ENCODE measurements at places on chromosomes 5 and 9. TPM values are rescaled to one million over a fixed set of nuclear protein-coding genes. Genes with fewer than 3 reads are reported as not detected.
A peak's percentile ranks its signal among the peaks of the same experiment; 100 is the strongest.

PRLR gene
- 0.02 TPM for total RNA-seq

MLLT3 gene
- 0.18 TPM for total RNA-seq

PCDHGA5 gene
- total RNA-seq, result 0.18 TPM

PNPLA7 gene
- total RNA-seq, result 0.58 TPM

DNA sequence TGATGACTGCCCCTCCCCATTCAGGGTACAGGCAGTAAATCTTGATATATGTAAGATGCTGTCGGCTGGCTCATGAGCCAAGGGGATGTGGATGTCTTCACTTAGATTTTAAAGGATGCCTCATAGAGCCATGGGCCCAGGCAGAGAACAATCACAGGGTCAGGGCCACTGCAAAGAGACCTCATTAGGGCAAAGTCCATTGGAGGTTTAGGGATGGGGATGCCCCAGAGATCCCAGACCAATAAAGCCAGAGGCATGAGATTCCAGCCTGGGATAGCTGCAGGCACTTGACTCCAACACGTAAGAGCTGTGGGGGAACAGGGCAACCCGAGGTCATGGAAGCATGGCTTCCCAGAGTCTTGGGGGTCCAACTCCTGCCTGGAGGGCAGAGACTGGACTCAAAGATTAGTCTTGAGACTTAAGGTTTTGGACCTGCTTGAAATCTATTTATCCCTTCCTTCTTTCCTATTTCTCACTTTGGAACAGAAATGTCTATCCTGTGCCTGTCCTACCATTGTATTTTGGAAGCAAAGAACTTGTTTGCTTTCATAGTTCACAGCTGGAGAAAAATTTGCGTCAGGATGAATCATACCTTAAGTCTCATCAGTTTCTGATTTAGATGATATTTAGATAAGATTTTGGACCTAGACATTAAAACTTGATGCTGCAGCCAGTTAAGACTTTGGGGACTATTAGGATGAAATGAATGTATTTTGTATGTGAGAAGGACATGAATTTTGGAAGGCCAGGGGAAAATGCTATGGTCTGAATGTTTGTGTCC, 101.3 kb upstream of the ADRA1B start:
- no peak for DNase-seq

- DNase-seq, result no peak
These were observed 19.6 kb downstream of the TMEM38B start for GRCh38 chr9:105714020-105714331.

DNA sequence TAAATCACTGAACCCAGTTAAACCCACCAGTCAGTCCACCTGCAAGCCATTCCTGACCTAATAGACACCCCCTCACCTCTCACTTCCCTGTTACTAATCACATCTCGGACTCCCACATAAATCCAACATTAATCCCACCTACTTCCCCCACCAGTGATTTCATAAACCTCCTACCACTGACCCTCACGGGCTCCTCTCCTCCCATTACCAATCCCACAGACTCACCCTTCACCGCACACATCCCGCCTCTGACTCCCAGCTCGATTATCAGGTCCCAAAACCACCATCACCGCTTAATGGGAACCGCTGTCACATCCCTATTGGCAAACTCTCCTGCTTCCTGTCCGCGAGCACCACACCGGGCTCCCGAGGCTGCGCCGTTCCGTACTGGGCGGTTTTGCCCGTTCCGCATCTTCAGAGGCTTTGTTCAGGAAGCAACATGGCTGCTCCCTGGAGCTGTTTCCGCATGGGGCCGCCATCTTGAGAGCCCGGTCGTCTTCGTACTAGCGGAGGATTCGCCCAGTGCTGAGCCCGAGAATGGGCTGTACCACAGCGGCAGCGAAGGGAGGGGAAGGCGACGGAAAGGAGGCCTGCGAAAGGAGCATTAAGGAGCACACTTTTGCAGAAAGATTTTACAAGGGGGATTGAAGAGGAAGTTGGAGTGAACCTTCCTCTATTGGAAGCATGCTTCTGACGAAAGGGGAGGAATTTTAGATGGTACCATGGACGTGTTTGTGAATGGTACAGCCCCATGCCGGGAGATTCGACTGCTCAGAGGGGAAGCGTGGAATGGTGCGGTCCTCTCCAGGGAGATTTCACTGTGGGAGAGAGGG, at the start of gene ZNF300:
ZNF300 (minus strand) TSS at position 502 of the 833 bp plus-strand sequence. CDS start 1,825 bp downstream, outside the sequence.
- DNase-seq, result peak; percentile 95

GRCh38 chr5:56974241-56974640, 22.3 kb upstream of the MIER3 start:
- DNase-seq, result no peak
